ENCODE measurements at places on chromosomes 5 and 9. TPM values are rescaled to one million over a fixed set of nuclear protein-coding genes. Genes with fewer than 3 reads are reported as not detected.

The CYLC2 gene
- polyA plus RNA-seq = not detected

The BHMT gene
- 0.07 TPM for polyA plus RNA-seq

- no peak for DNase-seq
Observed at GRCh38 chr5:58115811-58116210, 344.1 kb downstream of the PLK2 start.

GRCh38 chr9:112310826-112311225 is 22.6 kb downstream of the PTBP3 start:
- no peak for DNase-seq

GRCh38 chr5:50759526-50760270 is 93.3 kb downstream of the PARP8 start:
- no peak for DNase-seq

DNA sequence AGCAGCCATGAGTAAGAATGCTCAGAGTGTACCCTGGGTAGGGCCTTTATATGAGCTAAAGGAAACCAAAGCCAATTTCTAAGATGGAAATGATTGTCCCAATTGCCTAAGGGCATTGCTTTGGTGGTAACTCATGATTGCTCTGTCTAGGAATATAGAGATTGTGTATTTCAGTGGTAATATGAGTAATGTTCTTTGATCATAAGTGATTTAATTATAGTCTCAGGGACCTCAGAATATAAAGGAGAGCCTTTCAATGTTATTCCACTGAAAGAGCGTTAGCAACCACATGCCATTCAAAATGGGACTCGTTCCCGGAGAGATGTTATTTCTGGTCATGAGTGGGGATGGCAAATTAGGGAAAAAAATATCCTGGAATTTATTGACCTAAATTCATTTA is 340.5 kb downstream of the ARHGEF28 start:
- DNase-seq = no peak

DNA sequence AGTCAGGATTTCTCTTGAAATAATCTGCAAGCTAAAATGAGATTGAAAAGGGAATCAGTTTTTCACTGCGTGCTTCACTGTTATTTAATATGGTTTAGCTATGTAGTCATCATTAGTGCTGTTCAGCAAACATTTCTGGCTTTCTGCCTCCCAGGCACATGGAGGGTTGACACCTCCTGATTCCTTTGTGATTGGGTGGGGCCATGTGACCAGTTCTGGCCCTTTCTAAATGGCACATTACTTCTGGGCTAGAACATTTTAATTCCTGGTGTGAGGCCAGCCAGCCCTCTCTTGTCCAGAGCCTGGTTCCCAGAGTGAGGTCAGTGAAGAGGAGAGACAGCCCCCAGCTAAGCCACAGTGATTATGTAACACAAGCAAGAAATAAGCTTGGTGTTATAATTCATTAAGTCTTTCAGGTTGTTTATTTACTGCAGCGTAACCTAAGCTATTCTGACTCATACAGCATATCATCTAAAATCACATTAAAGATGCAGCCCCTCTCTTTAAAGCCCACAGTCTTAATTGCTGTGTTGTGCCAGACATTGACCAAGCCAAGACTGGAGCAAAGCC is 17.4 kb upstream of the ARSI start:
- DNase-seq = peak; percentile 84

GRCh38 chr5:73388740-73389139 is 59.8 kb downstream of the FOXD1 start:
- no peak for DNase-seq

DNA sequence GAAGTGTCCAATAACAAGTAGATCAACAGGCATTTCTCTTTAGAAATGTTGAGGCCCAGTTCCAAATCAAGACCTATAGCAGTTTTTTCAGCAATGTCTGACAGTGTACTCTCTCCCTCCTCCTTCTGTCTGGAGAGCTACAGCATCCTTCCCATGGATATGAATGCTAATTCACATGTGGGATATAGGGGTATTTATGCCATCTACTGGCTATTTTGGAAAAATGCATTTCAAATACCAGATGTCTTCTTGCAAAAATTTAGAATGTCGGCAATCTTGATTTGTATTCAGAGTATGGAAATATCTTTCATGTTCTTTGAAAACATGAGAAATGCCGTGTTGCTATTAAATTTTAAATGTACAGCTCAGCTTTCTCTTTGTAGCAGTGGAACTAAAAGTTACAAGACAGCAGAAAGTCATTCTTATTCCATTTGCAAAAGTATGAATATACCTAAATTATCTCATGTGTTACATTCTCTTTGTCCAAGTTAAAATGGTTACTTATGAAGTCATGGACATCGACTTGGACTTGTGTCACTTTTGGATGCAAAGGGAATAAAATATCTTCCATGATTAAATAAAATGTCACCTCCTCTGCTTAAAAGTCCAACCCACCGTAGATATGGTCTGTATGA is 647.8 kb downstream of the TAF11L14 start:
- no peak for DNase-seq

- DNase-seq = no peak
Observed at GRCh38 chr5:148403344-148403743, 19.6 kb downstream of the FBXO38 start.
